ENCODE measurements at places on chromosomes 16 and 17.

DNA sequence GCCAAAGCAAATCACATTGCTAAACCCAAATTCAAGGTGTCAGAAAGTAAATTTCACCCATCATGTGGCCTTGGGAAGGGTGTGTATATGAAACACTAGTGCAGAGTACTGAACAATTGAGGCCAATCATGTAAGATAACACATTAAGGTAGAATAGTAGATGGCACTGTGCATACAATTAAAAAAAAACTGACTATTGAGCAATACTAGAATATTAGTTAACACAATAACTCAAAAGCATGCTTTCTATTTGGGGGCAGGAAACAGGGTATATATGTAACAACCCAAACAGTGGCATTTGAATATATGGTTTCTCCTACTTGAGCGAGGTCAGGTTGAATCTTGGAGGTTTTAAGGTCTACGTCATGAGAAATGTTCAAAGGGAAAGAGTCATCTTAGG is 63.0 kb upstream of the DYNLRB2 start:
- DNase-seq, result no peak

DNA sequence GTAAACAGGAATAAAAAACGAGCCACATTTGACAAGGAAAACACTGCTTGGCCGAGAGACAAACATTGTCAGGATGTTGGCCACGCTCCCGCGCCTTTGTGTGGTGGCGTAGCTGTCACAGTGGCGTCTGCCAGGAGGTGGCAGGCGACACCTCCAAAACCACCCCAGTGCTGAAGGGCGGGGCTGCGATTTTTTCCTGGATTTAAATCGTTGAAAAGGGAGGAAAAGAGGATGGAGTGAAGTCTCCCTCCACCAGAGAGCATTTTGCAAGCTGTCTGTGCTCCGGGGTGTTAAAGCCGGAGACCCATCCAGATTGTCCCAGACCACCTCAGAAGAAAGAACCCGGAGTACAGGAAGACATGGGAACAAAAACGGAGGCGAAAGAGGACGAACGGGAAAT is 12.7 kb downstream of the MRM3 start:
- DNase-seq, result peak; percentile 90

- no peak for DNase-seq
Observed at GRCh38 chr16:69610356-69610755, 44.6 kb downstream of the NFAT5 start.

GRCh38 chr17:38590988-38591758 is 14.6 kb downstream of the SRCIN1 start:
- DNase-seq, result no peak

GRCh38 chr17:2087597-2088211 is 32.8 kb downstream of the HIC1 start:
- peak; percentile 55 for DNase-seq

- DNase-seq, result no peak
Observed at GRCh38 chr16:23378256-23378655, 74.7 kb downstream of the COG7 start.

DNA sequence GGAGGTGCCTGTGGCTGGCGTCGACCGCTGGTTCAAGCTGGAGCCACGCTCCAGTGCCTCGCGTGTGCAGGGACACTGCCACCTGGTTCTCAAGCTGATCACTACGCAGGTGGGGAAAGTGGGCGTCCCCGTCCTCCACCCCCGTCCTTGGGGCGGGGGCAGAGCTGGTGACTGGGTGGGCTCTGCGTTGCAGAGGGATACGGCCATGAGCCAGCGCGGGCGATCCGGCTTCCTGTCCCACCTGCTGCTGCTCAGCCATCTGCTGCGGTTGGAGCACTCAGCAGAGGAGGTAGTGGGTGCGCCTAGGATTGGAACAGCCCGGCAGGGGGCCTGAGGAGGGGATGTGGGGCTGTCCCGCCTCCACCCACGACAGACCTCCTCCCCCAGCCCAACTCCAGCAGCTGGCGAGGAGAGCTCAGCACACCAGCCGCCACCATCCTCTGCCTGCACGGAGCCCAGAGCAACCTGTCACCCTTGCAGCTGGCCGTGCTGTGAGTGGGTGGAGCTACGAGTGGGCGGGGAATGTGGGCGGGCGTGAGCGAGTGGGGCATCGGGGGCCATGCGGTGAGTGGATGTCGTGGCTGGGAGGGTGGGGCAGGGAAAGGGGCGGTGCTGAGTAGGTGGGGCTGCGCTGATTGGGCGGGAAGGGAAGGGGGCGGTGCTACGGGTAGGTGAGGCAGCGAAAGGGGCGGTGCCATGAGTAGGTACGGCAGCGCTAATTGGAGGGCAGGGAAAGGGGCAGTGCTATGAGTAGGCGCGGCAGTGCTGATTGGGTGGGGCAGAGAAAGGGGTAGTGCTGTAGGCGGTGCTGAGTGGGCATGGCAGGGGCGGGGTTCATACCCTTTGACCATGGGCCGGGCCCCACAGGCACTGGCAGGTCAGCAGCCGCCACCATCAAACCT is 8.9 kb downstream of the TSR3 start:
- peak; percentile 71 for DNase-seq

- DNase-seq, result no peak
Observed at GRCh38 chr17:57679906-57680695, 65.0 kb downstream of the CCDC182 start.

GRCh38 chr16:73140929-73141328 is 93.0 kb upstream of the ZFHX3 start:
- DNase-seq, result no peak

DNA sequence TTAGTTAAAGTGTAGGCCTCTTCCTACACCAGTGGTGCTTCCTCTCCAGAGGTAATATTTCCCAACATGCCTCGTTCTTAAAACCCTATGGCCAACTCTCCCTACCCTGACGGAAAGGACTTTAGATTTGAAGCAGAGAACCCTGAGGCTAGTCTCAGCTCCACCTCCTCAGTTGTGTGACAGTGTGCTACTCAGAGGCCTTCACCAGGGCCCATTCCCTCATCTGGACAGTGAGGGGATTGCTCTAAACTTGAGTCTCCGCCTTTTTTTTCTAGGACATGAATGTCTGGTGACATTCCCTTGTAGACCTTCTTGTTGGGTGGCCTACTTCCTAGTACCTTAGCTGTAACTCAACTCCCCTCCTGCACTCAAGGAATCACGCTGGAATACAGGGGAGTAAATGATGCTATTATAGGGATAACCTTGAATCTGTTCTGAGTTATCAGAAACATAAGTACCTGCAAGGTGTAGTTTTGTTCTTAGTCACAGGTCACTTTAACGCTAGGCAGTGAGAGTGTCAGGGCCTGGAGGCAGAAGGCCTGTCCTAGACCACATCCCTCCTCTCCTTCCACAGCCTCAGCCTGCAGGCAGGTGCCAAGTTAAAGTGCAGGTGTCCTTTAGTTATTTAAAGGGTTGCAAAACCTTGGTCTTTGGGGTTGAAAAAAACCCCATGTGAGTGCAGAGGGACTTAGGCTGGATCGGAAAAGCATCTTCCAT is 26.9 kb downstream of the LDHD start:
- no peak for DNase-seq

GRCh38 chr17:18017958-18018357 is 21.0 kb downstream of the ATPAF2 start:
- no peak for DNase-seq

- no peak for DNase-seq
Observed at GRCh38 chr16:16780588-16780987, 401.6 kb downstream of the NPIPA7 start.
